ENCODE measurements at places on chromosomes 6 and 20.

GRCh38 chr6:3296078-3296477 lies 37.3 kb downstream of the PSMG4 start:
- DNase-seq, result no peak

GRCh38 chr6:35728683-35729678 lies 7.9 kb upstream of the ARMC12 start:
- no peak for DNase-seq

GRCh38 chr6:11092668-11093375 lies 812 bp upstream of the SMIM13 start:
- no peak for DNase-seq

GRCh38 chr6:102398788-102399390 lies 1005.4 kb downstream of the GRIK2 start:
- no peak for DNase-seq

DNA sequence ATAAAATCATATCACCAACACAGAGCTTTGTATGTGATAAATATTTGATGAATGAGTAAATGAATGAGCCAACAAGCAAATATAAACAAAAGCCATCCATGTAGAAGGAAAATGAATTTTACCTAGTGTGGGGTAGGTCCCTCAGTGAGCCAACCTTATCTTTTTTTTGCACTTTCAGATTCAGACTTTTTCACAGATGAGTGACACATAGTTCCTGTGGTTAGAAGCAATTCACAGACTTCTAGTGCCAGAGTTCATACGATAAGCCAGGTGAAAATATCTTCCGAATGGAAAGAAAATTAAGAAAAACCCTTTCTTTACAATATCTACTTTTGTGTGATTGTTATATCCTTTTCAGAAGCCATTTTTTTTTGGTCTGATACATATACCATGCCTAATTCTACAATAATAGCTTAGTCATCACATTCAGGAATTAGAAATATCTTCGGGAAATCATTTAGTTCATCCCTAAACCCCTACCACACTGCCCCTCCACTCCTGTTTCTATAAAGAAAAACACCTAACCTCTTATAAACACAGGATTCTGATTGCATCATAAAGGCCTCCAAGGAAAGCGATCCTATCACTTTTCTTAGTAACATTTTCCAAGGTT lies 82.7 kb upstream of the CNR1 start:
- DNase-seq, result no peak

GRCh38 chr20:38789503-38790199 lies 15.8 kb upstream of the PPP1R16B start:
- no peak for DNase-seq

DNA sequence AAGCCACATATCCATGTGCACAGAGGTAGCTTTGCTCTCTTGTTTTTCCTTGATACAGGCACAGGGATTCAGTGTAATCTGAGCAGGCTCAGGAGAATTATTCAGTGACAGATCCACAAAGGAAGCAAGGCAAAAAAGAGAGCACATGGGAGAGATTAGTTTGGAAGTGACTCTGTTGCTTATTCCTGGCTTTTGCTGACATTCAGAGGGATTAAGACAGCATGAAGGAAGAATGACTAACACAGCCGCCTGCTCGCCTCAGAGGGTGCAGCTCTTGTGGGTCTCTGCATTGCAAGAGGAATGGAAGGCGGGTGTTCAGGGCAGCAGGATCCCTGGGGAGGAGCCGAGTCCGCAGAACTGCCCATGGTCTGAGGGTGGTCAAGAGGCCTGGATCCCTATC lies 203.4 kb upstream of the KCNQ5 start:
- no peak for DNase-seq

DNA sequence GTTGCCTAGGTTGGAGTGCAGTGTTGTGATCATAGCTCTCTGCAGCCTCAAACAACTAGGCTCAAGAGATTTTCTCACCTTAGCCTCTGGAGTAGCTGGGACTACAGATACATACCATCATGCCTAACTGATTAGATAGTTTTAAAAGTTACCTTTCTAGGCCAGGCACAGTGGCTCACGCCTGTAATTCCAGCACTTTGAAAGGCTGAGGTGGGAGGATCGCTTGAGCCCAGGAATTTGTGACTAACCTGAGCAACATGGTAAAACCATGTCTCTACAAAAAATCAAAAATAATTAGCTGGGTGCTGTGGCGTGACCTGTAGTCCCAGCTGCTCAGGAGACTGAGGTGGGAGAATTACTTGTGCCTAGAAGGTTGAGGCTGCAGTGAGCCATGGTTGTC lies 41.2 kb downstream of the SLC17A5 start:
- no peak for DNase-seq

GRCh38 chr6:113668641-113669408 lies 188.3 kb upstream of the MARCKS start:
- DNase-seq, result no peak

- DNase-seq, result no peak
Measured at GRCh38 chr20:17225851-17226409, 910 bp upstream of the PCSK2 start.

All from activated T-helper 9 cell treated with anti-CD3 and anti-CD28 coated beads, Interleukin-2, amount 50 U/mL, for 16 hours (primary cell).